ENCODE measurements at places on chromosomes 4 and X.

GRCh38 chr4:98627531-98628257, 30.7 kb downstream of the TSPAN5 start:
- no peak for DNase-seq

GRCh38 chr4:130110189-130110588, 1014.2 kb downstream of the C4orf33 start:
- no peak for DNase-seq

DNA sequence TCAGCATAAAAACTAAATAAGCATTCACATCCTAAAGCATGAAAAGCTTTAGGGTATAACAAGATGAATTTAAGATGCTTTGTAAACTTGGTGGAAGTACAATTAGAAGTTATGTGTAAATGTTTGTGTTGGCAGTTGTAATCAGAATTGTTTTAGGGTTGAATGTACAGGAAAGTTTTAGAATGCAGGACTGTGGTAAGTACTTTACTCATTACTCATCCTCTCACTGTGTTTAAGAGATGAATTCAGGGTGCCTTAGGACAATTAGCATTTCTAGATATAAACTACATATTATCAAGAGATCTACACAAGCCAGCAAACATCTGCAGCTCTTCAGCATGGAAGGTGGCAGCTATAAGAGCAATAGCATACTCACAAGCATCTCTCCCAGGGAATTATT, 77.5 kb upstream of the ELOVL6 start:
- DNase-seq: no peak

GRCh38 chrX:141341341-141341740, 99.0 kb upstream of the SPANXC start:
- no peak for DNase-seq

GRCh38 chrX:48776818-48777439, 9.5 kb upstream of the GATA1 start:
- no peak for DNase-seq
